Daoy (cell line): ENCODE measurements at places on chromosomes 5 and 9. TPM values are rescaled to one million over a fixed set of nuclear protein-coding genes. Genes with fewer than 3 reads are reported as not detected.

DNA sequence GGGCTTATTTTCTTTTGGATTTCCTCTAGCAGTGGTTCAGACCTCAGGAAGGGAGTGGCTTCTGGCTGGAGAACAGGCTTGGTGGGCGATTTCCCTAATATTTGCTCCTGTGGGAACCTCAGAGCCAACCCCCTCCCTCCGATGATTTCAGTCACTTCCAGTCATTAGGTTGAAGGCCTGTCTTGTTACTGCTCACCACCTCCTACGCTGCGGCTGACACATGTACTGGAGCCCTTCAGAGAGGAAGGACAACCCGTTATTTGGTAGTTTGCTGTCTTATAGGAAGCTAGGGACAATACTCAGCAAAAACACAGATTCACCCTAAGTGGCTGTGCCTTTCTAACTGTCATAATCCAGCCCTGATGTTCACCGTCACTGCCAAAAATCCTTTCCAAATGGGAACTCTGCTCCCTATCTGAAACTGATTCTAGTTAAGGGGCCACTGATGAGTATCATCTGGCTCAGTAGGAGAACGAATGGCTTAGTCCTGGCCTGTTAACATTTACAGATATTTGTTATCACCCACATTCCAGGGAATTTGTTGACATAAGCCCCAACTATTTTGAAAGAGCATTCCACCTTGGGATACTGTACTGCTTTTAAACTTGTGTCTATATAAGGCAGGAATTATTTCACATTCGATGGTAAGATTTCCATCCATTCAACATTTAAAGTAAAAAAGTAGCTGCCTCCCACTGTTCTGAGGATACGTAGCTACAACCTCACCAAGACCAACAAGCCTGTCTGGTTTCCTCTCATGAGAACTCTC, 29.3 kb upstream of the ANKH start:
- peak; percentile 58 for DNase-seq

Gene ADAMTS6
- total RNA-seq = 14.2 and 20.8 TPM in 2 replicates

Gene NR2F1
- 7.3 and 10.0 TPM in 2 replicates for total RNA-seq

- no peak for DNase-seq
Measured at GRCh38 chr5:146359836-146360235, 21.2 kb downstream of the POU4F3 start.
